Stimulated activated CD8-positive, alpha-beta memory T cell treated with anti-CD3 and anti-CD28 coated beads, Interleukin-7, amount 100 ng/mL, for 24 hours (primary cell): ENCODE measurements at places on chromosomes 7 and 10.

GRCh38 chr7:150371996-150372270 is 3.3 kb downstream of the REPIN1 start:
- DNase-seq: no peak

DNA sequence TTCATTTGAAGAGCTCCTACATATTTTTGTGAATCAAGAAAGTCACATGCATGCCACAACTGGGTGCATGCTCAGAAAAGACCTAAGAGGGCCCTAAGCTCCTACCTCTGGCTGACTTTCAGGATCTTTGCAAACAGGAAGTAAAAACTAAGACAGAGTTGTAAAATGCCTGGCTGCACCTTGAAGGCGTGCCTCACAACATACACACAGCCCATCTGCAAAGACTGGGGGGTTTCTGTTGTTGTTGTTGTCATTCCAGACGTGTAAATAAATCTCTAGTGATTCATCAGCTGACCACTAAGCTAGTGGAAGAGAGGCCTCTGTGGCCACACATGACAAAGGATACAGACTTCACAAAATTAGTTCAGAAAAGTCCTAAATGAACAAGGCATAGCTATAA is 31.8 kb downstream of the SMURF1 start:
- no peak for DNase-seq

- DNase-seq: no peak
Observed at GRCh38 chr7:87380905-87381304, 35.4 kb downstream of the CROT start.

- DNase-seq: no peak
Observed at GRCh38 chr10:16944986-16945385, 127.8 kb upstream of the RSU1 start.
